Gastroesophageal sphincter (tissue), 4 donors: ENCODE measurements at places on chromosomes 2 and 18.

- no peak for ATAC-seq
These were observed 21.0 kb upstream of the CABLES1 start for GRCh38 chr18:23114171-23114881.

GRCh38 chr18:63314062-63314790 is 5.3 kb downstream of the BCL2 start:
- ATAC-seq, result no peak

DNA sequence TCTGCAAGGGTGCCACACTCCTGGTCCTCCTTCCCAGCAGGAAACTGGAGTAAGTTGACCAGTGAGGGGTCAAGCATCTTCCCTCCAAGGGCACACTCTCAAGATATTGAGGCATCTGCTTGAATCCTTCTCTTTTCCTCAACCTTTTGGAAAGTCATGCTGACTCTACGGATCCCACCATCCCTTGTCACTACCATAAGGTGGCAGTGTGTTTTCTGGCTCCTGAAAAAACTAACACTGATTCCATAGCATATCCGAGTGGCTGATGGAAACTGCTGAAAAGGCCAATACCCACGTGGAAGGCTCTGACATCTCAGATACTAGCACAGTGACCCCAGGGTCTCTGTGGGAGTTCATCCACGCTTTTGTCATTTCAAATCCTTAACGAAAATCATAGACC is 37.1 kb downstream of the GPR45 start:
- no peak for ATAC-seq

GRCh38 chr18:34752056-34752455 is 42.0 kb downstream of the DTNA start:
- no peak for ATAC-seq

- ATAC-seq, result no peak
These were observed 12.1 kb downstream of the PSD4 start for GRCh38 chr2:113185664-113186432.
